ENCODE measurements at places on chromosomes 5 and 9.
A peak's percentile ranks its signal among the peaks of the same experiment; 100 is the strongest.

DNA sequence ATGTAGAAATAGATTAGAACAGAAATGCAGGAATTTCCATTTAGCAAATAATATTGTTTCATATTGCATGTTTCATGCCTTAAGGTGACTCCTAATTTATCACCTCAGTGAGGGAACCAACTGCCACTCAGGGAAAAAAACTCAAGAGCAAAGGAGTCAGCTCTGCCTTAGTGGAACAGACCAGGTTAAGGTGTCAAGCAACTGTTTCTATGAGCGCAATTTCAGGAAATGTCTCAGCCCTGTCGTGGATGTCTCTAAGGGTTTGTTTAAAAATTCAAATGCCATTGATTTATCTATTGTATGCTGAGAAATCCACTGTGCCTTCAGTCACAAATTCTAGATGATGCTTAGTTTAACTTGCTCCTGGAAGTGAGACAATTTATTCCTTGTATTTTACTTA is 34.7 kb upstream of the PDZD2 start:
- no peak for DNase-seq

- no peak for DNase-seq
These were observed 50.7 kb downstream of the P4HA2 start for GRCh38 chr5:132176987-132177386.

DNA sequence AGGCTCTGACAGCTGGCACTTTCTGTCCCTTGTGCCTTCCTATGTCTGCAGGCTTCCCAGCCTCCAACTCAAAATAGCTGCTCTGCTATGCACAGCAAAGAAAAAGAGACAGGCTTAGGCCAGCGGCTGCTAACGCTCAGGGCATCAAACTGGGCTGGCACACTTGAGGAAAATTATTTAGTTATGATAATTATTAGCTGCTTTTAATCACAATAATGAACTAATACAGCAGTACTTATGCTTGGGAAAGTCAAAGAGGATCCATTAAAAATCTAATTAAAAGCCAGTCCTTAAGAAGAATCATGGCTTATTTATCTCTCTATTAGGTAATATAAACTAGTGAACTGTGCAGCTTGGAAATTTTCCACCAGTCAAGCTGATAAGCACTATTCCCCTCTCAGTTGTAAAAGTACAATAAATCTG is 233.2 kb downstream of the SLIT3 start:
- DNase-seq: peak; percentile 78

DNA sequence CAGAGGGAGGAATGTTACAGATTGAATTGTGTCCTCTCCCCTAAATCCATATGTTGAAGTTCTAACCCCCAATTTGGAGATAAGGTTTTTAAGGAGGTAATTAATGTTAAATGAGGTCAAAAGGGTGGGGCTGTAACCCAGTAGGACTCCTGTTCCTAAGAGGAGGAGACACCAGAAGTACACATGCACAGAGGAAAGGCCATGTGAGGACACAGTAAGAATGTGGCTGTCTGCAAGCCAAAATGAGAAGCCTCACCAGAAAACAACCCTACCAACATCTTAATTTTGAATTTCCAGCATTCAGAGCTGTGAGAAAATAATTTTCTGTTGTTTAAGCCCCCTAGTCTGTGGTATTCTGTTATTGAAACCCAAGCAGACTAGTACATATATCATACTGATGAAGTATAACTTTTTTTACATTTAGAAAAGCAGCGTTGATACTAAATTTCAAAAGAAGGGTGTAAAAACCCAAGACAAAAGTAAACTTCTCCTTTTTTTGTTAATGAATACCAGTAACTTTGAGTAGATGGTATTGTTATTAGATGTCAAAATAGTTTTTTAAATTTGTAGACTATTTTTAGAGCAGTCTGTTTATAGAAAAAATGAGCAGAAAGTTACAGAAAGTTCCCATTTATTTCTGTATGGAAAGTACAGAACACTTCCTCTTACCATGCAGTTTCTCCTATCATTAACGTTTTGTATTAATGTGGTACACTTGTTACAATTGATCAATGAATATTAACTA is 25.1 kb downstream of the RNF180 start:
- no peak for DNase-seq

- no peak for DNase-seq
These were observed 12.0 kb upstream of the PSMB7 start for GRCh38 chr9:124427281-124427680.

DNA sequence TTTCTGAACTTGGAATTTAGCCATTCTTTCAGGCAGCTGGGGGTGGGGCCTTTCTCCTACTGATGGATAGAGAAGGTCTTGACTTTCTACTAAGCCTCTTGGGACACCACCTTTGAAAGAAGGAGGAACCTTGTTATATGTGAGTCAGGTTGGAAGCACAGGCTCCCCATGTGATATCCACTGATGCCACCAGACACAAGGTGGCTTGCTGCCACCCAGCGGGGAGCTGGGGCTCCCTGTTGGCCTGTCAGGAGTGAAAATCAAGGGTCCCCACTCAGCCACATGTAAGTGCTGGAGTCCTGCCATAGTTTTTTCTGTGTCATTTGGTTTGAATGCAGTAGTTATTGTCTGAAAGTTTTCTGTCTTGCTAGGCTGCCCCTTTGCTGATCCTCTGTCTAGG is 252.4 kb upstream of the NFIL3 start:
- DNase-seq: no peak

DNA sequence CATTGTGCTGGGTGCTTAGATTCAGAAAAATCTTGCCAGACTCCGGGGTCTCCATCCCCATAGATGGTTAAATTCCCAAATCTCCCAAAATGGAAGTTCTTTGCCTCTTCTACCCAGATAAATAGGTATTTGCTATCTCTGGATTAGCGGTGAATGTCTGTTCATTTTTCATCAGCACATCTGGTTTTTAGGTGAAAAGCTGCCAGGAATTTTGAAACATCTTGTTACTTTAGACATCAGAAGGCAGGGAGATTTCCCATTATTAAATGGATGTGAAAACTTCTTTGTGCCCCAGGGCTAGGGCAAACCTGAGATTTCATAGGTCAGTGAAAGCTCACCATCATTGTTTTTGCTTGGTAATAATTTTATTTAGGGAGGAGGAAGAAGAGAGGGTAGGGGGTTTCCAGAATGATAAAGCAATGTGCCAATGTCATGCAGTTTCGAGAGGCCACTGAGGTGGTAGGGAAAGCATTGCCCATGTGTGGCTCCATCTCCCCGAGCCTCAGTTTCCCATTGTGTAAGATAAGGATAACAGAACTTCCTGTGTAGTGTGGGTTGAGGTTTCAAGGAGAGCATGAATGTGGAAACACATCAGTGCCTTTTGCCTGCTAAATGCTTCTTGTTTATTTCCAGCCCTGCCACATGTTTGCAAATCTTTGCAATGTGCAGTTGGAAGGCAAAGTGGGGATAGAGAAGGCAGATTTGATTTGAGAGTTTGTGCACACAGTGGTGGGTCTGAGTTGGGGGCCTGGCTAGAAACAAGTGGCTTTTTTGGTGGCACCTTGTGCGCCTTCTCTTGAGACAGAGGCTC is 147.2 kb upstream of the KLF4 start:
- no peak for DNase-seq

GRCh38 chr5:156359476-156359875 is 32.5 kb downstream of the SGCD start:
- DNase-seq: no peak

- DNase-seq: no peak
These were observed 1.5 kb upstream of the STC2 start for GRCh38 chr5:173329491-173330337.

DNA sequence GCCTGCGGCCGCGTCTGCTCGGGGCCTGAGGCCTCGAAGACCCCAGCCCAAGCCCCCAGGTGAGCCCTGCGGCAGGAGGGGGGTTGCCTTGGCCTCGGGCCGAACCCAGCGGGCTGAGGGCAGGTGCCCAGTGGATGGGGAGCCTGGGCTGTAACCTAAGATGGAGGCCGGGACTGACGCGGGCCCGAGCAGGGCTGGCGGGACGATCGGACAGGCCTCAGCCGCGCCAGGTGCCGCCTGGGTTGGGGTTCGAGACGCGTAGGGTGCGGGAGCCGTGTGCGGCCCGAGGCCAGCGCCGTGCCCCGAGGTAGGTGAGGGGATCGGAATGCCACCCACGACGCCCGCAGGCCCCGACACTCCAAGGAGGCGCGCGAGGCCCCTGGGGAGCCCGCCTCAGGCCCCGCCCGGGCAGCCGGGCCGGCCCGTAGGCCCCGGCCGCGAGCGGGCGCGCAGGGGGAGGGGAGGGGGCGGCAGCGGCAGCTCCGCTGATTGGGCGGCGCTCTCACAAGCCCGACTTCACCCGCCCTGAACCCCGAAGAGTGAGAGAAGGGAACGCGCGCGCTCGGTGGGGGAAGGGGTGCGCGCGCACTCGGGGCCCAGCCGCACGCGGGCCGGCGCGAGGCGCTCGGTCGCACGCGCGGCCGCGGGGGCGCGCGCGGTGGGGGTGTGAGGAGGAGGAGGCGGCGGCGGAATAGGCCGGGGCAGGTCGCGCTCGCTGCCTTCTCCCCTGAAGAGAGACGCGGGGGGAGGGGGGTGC is at the start of gene NSD1:
Gene NSD1 (plus strand): TSS at position 678 of the 757 bp plus-strand sequence. CDS start 1,331 bp downstream, outside the sequence.
- DNase-seq: peak; percentile 84

GRCh38 chr5:120153551-120153950 is 310.5 kb upstream of the PRR16 start:
- no peak for DNase-seq

- no peak for DNase-seq
These were observed 412.7 kb downstream of the EFNA5 start for GRCh38 chr5:107257885-107258520.

DNA sequence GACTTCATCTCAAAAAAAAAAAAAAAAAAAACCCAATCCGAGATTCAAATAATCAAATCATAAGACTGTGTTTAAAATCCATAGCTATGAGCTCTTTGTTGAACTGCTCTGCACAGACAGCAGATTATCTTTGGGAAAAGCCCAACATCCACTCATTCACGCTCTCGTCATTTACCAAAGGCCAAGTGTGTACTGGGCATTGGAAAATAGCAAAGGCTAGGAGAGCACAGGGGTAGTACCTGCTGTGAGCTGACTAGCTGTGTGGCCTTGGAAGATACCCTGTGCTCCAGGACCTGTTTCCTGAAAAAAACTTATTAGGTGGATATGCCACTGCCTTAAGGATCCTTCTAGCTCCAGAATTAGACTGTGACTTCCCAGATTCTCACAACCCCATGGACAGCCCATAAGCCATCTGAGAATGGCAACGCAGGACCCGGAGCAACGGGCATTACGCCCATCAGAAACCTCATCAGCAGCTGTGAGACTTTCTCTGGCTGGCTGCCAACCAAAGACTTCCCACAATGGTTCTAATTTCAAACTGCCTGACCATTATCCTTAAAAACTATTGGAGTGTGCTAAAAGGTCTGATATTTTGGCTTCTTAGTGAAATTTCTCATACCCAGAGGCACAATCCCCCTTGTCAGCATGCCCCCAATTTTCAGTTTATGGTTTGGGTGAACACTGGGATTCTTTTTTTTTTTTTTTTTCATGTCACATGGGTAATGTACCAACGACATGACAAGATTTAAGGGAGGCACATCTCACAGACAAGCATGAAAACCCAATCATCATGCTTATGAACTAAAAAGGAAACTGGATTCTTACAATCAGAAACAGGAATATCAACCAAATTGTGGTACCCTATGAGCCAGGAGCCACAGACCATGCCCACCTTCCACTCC is 16.8 kb downstream of the SERINC5 start:
- no peak for DNase-seq

GRCh38 chr9:133805876-133806622 is 67.9 kb upstream of the SARDH start:
- DNase-seq: no peak

DNA sequence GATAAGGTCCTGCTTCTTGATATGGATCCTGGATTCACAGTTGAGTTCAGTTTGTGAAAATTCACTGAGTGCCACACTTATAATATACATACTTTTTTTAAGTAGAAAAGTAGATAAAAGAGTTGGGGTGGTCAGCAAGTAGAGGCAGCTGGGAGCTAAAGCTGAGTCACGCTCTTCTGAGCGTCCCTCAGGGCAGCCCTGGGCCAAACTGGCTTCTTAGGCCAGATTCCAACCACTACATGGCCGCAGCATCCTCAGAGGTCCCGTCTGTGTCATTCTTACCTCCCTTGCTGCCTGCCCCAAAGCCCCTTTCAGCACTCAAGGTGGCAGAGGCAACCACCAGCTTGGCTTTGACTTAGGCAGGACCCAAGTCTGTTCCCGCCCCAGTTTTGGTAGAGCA is 123.3 kb upstream of the TBC1D2 start:
- no peak for DNase-seq

GRCh38 chr5:111223101-111223786 is 940 bp upstream of the CAMK4 start:
- DNase-seq: no peak
